ENCODE measurements at places on chromosomes 3 and 15.

GRCh38 chr15:69987492-69988489 is 109.9 kb downstream of the TLE3 start:
- no peak for DNase-seq

- no peak for DNase-seq
Observed at GRCh38 chr3:13537909-13538296, 11.0 kb upstream of the FBLN2 start.

DNA sequence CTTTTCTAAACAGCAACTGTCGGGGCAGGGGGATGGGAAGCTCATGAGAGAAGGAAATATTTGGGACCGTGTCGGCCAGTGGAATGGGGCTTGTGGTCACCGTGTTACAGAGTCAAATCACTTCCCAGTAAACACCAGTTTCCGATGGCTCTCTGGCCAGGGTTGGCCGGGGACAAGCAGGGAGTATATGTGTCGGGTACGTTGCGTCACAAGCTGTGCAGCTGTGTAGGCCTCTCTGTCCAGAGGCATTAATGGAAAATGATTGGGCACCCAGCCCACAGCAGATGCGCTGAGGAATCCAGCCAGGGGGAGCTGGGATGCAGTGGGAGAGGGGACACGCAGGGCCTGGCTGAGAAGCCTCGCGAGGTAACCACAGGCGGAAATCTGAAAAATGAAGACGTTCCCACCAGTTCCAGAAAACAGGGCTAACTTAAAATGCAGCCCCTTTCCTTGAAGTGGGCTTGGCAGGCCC is 15.8 kb upstream of the ALDH1A3 start:
- DNase-seq = no peak

DNA sequence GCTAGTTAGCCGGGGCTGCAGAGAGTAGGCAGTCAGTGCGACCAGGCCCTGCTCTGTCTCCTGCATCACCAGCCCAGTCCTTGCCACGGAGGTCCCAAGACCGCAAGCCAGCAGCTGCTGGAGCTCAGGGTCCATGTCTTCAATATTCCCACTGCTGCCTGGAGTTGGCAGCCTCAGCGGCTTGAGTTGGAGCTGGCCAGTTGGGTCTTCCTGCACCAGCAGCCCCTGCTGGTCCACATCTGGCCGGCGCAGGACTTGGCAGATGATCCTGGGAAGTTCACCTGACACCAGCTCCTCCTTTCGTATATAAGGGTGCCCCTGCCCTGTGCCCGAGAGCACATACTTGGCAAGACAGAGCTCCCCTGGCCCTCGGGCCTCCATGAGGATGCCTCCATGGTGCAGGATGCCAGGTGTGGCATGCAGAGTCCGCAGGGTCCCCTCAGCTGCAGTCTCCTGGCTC is 5.7 kb downstream of the XIRP1 start:
- DNase-seq = no peak

- no peak for DNase-seq
Observed at GRCh38 chr3:177602601-177603147, 405.4 kb upstream of the TBL1XR1 start.

GRCh38 chr3:98839846-98840245 is 61.6 kb downstream of the DCBLD2 start:
- no peak for DNase-seq

GRCh38 chr15:36793205-36793873 is 213.9 kb downstream of the CDIN1 start:
- DNase-seq = no peak

DNA sequence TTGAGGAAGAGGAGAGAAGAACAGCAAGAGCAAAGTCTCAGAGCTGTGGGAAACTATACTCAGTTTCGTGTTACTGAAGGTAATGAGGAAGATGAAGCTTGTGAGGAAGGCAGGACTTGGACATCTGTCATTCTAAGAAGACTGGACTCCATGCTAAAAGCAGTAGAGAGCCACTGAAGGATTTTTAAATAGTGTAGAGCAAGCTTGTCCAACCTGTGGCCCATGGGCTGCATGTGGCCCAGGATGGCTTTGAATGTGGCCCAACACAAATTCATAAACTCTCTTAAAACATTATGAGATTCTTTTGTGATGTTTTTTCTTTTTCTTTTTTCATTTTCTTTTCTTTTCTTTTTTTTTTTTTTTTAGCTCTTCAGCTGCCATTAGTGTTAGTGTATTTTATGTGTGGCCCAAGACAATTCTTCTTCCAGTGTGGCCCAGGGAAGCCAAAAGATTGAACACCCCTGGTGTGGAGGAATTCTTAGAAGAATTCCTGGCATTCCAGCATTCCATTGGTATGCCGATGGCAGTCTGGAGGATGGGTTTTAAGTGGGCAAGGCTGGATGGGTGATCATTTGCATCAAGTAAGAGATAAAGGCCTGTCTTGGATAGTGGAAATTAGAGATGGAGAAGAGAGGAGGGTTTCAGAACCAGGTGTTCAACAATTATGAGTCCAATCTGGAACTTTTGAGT is 6.9 kb upstream of the NFKBIZ start:
- no peak for DNase-seq

DNA sequence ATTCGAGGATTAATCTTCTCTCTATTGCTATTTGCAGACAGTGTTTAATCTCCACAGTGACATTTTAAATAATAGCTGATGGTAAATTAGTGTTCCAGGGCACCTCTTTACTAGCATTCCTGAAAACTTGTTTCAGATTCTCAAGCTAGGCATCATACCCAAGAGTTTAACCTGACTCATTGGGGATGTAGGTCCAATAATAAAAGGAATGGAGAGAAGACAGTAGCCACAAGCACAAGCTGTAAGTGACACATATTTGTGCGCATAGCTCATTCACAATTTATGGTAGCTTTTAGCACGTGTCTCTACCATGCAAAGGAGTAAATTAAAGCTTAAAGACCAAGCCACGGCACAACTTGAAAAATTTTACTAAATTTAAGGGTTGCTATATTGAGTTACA is 171.3 kb upstream of the FAM3D start:
- no peak for DNase-seq

GRCh38 chr3:182462152-182462551 is 331.2 kb upstream of the ATP11B start:
- no peak for DNase-seq

DNA sequence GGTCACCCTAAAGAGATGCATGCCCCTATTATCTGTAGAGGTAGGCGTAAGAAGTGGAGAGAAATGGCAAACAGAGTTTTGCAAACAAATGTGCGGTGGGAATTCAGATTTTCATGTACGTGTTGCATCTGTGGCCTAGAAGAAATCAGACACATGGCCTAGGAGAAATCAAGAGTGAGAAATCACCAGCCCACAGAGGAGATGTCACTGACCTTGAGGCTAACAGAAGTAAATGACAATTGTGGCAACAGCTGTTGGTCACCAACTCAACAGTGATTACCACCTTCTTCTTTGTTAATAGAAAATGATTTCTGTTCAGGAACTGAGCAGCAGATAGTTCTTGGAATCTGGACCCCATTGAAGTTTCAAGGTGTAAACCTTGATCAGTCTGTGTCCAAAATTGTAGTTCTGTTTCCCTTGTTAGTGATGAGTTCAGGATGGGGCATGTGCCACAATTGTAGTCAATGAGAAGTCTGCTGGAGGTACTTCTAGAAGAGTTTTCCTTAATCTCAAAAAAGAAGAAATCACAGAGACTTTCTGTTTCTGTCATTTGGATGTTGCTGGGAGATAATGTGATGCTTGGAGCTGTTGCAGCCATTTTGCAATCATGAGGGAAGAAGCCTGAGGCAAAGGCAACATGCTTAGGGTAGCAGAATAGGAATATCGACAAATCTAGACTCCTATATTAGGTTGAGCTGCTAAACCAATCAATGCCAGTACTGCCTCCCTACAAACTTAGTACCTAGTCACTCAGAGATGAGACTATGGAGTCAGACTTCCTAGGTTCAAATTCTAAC is 34.3 kb upstream of the RFTN1 start:
- no peak for DNase-seq

GRCh38 chr15:70186152-70186551 is 88.4 kb upstream of the TLE3 start:
- DNase-seq = no peak

- no peak for DNase-seq
Observed at GRCh38 chr15:60989696-60990095, 239.4 kb downstream of the RORA start.

DNA sequence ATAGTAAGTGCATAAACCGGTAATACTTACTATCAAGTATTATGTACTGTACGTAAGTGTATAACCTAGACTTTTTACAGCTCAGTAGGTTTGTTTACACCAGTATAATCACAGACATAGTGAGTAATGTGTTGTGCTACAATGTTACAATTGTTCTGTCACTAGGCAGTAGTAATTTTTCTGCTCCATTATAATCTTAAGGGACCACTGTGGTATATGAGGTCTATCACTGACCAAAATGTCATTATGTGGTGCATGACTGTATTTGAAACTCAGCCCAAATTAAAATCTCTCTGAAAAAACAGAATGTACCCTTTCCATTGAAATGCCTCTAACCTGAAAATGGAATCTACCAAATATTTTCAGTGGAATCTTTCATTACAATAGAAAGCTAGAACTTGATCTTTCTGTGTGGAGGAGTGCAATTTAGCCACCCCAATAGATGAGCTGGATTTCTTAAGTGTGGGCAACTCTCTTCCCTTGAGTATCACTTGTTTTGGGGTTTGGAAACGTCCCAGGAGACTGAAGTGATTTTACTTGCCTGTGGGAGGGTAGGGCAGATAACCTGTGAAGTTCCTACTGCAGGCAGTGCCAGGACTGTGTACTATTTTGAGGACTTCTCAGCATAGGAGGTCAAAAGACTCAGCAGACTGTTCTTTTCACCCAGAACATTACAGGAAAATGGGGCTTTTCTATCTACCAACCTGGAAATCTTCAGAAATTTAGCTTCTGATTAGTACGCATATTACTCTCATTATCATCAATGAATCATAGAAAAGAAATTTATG is 50.9 kb downstream of the FAM98B start:
- DNase-seq = no peak

- no peak for DNase-seq
Observed at GRCh38 chr3:52314489-52314888, 1.6 kb upstream of the DNAH1 start.

DNA sequence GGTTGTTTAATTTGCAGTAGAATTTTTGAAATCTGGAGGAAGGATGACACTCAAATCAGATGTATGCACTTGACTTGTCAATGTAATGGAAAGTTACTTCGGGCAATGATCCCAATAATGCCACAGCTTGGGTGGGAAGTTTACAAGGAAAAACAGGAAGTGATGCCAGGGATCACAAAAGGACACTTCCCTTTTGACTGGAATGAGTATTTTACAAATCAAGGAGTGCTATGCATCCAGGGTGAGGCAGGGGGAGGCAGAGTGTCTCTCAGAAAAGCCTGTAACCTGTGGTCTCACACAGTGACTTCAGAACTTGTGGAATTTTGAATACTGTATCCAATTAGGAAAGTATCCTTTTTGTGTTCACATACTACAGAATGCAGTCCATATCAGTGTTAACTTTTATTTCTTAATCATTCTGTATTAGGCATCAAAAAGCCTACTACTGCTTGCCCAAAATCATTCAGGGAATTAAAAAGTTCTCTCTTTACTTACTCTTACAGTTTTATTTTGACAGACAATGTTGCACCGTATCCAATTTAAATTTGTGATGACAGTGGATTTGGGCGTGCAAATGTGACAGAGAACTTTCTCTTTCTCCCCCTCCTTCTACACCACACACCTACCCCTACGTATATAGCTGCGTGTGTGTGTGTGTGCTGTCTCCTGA is 445.1 kb downstream of the MECOM start:
- DNase-seq = no peak

DNA sequence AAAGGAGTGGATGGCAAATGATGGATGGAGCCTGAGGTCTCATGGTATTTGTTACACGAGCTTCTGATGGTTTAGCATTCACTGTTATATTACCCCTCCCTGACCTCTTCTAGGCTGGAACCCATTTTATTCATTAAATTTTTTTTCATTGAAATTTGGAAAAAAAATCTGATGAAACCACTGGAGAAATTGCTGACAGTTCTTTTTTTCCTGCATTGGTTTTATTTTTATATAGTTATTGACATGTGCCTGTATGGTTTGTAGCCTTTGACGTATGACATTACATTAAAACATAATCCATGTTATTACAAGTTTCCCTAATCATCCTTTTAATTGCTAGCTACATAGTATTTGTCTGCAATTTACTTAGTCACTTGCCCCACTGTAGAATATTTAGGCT is 81.8 kb downstream of the CLDN11 start:
- no peak for DNase-seq

- DNase-seq = no peak
Observed at GRCh38 chr3:78645628-78646310, 1122.0 kb downstream of the ROBO1 start.

DNA sequence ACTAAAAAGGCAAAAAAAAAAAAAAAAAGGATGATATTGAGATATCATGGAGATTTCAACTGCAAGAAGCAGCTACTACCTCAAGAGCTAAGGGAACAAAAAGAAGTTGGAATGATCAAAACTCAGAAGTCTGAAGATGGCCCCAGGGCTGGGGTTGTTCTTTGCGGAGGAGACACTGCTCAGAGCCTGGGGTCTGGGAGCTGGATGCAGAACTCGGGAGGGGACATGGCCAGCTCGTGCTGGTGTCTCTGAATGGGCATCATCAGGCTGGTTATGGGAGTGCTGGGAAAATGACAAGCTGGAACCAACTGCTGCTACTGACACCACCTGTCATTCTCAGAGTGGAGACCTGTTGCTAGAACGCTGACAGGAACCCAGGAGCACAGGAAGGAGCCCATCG is 14.2 kb upstream of the ADIPOQ start:
- DNase-seq = no peak

DNA sequence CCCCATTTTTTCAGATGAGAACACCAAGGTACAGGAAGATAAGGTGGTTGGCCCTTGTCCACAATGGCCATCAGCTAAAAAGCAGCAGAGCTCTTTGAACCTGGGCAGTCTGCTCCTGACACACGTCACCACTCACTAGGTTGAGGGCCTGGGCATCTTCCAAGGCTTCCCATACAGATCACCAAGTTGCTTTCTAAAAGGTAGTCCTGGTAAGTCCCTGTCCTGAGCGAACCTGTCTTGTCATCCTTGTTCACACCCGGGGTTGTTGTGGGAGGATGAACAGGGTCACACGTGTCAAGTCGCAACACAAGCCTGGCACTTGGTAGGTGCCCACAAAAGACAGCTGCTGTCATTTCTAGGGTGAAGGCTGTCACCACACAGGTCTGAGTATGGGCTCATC is 260.4 kb downstream of the EPHB1 start:
- no peak for DNase-seq

DNA sequence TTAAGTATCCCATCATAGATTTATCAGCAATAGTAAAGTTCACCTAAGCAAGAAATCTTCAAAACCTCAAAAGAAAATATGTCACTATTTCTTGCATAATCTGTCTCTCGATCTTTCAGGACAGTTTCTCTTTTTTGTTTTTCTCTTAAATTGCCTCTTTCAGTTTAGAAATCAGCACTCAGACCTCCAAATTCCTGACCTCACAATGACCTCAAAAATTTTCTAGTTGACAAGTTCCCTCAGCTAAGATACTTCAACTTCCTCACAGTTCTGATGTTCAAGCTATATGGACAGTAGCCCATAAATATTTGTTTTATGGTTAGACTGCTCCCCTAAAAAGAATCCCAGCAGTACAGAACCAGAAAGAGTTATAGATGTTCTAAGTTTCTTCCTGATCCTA is 24.1 kb downstream of the SLC24A5 start:
- no peak for DNase-seq
